ENCODE measurements at places on chromosomes 2 and 18.

DNA sequence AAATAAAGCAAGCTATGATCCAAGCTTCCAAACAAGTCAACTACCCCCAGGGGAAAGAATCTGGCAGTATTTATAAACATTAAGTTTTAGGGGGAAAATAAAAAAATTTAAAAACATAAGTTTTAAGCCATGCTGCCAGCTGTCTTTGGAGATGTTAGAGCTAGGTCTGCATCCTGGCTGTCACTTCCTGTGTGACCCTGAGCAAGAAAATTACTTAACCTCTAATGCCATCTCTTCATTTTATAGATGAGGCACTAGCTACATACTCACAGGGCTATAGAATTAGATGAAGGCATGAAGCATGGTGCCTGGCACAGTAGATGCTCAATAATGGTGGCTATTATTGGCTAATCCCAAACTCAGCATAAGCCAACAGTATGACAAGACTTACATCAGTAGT, 28.1 kb downstream of the STARD7 start:
- no peak for DNase-seq

DNA sequence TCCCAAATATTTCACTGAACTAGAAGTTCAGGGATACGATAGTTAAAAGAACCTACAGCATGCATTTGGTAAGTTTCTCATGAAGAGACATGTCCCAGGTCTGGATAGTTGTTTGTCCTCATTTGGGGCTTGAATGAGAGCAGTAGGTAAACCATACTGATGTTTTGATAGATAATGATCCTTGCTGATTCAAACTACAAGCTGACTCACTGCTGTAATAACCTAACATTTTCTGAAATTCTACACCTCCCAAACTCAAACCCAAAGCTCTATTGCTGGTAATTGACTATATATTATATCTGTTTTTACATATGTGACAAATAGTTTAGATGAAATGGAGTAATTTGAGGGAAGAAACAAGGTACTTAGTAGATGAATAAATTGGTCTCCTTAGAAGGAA, 154.1 kb upstream of the BOD1L2 start:
- DNase-seq, result peak; percentile 17

DNA sequence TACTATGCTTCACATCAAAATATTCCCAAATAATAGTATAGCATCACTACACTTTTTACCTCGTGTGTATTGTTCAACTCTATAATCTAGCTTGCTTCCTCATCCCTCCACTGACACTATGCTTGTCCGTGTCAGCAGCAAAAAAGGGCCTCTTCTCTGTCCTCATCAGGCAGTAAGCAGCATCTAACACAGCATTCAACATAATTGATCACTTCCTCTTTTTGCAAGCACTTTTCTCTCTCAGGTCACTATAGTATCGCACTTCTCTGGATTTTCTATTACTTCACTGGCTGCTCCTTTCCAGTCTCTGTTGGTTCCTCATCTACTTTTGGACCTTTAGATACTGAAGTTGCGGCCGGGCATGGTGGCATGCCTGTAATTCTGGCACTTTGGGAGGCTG, 64.9 kb upstream of the ZSWIM2 start:
- DNase-seq, result no peak

- no peak for DNase-seq
These were observed 27.9 kb downstream of the XDH start for GRCh38 chr2:31386648-31387047.
